ENCODE measurements at places on chromosomes 4 and X. TPM values are rescaled to one million over a fixed set of nuclear protein-coding genes. Genes with fewer than 3 reads are reported as not detected.

DNA sequence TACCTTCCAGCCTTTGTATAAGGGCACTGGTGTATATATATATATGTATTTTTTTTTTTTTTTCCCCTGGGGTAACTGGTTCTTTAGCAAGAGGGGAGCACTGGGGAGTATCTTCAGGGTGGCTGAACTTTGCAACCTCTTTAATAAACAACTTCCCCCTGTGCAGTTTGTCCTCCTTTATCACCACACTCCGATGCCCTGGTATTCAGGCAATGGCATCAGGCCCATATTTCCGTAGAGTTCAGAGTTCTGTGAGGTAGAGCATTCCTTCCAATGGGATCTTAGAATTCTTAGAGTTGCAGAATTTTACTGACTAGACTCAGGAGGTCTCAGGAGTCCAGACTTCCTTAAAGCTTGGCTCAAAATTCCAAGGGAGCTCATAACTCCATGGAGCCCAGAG, 24.6 kb downstream of the NYX start:
- no peak for DNase-seq

COX7B2 gene
- total RNA-seq: not detected

- no peak for DNase-seq
These were observed 31.2 kb downstream of the USP38 start for GRCh38 chr4:143215873-143216272.

CLIC2 gene
- total RNA-seq: not detected

FHDC1 gene
- total RNA-seq: 3.7 TPM

NPY1R gene
- 1.7 TPM for total RNA-seq

DKK2 gene
- total RNA-seq: not detected

VCX3B gene
- total RNA-seq: not detected

WDR13 gene
- total RNA-seq: 117 TPM

VCX gene
- total RNA-seq: not detected

DNA sequence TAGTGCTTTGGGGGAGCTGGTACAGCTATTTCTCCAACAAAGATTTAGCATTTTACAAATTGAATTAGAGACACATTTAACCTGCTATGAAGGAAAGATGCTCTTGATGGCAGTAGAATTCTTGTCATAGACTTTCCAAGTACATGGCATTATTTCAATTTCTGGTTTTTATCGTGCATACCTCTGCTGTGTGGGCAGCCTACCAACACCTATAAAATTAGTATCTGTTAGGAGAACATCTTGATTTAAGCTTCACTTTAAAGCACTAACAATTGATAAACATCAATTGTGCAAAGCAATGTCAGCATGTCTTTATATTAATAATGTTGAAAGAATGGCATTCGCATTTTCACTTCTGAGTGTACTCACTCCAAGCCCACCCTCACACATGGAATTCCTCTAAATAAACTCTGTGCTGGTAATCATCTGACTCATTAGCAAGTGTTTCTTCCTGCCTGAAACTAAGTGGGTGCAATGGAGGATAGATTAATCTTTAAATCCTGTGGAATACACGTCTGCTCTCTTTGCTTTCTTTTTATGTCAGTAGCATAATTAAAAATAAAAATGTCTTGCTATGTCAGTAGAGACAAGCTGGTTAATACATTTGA, 279.8 kb upstream of the MAGEB18 start:
- DNase-seq: peak; percentile 16

REPS2 gene
- total RNA-seq: 1.3 TPM

FRMPD3 gene
- total RNA-seq: not detected

LRCH2 gene
- 5.1 TPM for total RNA-seq

DNA sequence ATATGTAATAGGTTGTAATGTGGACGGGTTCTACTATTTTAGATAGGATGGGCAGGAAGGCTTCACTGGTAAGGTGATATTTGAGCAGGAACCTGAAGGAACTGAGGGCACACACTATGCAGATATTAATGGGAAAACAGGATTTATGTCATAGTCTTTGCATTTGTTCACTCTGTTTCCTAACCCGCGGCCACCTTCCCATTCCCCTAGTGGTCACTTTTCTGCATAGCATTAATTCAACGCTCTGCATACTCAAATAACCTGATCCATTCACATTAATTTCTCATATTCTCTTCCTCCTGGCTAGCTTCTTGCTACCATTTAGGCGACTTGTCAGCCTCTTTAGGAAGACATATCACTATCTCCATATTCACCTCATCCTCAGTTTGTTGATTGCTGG, 61.5 kb downstream of the GSPT2 start:
- no peak for DNase-seq

- no peak for DNase-seq
These were observed 68.3 kb upstream of the TMEM150C start for GRCh38 chr4:82630079-82630478.

GRCh38 chr4:150436598-150437370, 145.2 kb upstream of the MAB21L2 start:
- DNase-seq: no peak

DNA sequence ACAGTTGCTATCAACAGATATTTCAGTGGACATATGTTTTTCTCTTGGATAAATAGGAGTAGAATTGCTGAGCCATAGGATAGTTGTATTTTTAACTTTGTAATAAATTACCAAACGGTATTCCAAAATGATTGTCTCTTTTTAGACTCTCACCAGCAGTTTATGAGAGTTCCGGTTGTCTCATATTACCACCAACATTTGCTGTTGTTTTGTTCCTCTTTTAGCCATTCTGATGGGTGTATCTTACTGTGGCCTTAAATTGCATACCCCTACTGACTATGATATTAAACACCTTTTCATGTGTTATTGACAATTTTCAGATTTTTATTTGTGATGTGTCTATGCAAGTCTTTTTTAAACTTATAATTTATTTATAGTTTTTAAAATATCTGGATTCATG, 39.7 kb downstream of the SNX25 start:
- DNase-seq: no peak

GRCh38 chr4:159639671-159640323, 536.9 kb downstream of the RAPGEF2 start:
- DNase-seq: no peak

- DNase-seq: no peak
These were observed 274.6 kb downstream of the NAF1 start for GRCh38 chr4:162891788-162892707.

All from kidney epithelial cell (primary cell).